ENCODE measurements at places on chromosomes 1 and 21.

- DNase-seq = no peak
Measured at GRCh38 chr1:208101661-208102431, 142.3 kb downstream of the PLXNA2 start.

- DNase-seq = peak; percentile 37
Measured at GRCh38 chr1:230186003-230186863, 119.2 kb downstream of the GALNT2 start.

DNA sequence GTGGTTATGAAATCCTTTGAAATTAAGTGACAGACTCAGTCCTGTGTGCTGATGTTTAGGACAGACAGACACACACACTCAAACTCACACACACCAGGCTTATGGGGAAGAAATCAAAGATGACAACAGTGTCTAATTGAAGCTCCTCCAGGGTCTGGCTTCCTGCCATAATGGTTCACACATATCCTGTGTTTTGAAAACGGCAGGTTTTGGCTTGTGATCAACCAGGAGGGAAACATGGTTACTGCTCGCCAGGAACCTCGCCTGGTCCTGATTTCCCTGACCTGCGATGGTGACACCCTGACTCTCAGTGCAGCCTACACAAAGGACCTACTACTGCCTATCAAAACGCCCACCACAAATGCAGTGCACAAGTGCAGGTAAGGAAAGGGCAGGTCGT is 4.6 kb downstream of the MTARC1 start:
- DNase-seq = no peak

DNA sequence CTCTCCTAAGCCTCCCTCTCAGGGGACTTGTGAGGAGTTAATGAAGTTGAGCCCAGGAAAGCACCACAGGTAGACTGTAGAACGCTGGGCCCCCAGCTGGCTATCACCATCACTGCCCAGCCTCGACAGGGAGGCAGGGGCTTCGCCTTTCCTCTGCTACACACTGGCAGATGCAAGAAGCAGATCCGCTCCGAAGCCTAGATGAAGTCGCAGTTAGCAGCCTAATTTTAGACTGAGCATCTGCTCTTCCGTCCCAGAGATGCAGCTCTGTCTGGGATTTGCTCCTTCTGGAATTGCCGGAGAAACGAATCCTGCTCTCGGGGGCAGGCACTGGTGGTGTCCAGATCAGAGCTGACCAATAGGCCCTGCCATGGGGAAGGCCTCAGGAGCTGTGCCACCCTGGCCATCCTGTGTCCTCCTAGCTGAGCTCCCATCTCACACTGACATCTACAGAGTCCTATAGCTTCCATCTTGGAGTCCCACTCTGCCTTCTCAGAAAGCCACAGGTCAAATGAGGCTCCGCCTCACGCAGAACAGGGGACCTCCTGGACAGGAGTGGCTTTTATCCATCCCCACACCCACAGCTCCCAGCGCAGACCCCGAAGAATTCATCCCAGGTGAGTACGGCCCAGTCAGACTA is 186.8 kb upstream of the EDN2 start:
- no peak for DNase-seq

DNA sequence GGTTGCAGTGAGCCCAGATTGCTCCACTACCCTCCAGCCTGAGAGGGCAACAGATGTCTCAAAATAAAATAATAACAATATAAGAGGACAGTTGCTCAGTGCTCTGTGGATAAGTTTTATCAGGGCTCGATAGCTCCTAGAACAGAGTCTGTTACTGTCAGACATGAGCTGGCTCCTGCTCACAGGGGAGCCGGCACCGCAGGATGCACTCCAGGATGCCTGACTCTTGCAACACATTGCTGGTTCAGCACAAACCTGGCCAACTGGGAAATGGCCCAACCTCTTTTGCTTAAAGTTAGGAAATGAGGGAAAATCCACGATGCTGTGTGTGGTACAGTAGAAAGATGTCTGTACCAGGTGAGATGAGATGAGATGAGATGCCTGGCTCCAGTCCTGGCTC is 5.8 kb upstream of the CTSE start:
- no peak for DNase-seq

- peak; percentile 95 for DNase-seq
Measured at GRCh38 chr1:206612129-206612876, at the start of gene EIF2D. Gene EIF2D (minus strand): TSS chr1:206612465. CDS start chr1:206612342, 123 bp downstream.

- no peak for DNase-seq
Measured at GRCh38 chr1:7886405-7886745, 33.5 kb upstream of the UTS2 start.

DNA sequence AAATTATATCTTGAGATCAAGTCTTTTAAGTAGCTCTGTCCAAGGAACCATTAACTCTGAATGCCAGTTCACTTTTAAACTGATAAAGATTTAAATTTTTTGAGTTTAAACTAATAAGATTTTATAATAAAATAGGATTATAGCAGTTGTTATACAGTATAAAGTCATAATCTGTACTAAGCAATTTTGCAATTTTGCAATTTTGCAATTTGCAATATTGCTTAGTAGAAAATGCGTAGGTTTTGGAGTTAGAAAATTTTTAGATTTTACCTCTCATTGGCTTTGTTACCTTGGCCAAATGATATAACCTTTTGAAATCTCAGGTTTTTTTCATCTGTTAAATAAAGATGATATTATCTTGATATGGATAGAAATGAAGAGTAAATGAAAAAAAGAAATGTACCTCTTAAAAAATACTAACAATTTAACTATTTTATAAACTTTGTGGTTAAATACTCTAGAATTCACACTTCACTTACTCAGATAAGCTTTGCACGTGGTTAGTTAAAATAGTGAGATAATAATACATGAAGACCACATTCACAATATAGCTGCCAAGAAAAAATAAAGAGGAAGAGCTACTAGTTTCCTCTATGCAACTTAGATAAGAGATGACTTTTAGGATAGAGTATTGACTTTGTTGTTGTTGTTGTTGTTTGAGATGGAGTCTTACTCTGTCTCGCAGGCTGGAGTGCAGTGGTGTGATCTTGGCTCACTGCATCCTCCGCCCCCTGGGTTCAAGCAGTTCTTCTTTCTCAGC is 13.9 kb downstream of the CCDC18 start:
- DNase-seq = no peak

- DNase-seq = no peak
Measured at GRCh38 chr1:54956726-54957125, 23.7 kb upstream of the TMEM61 start.

DNA sequence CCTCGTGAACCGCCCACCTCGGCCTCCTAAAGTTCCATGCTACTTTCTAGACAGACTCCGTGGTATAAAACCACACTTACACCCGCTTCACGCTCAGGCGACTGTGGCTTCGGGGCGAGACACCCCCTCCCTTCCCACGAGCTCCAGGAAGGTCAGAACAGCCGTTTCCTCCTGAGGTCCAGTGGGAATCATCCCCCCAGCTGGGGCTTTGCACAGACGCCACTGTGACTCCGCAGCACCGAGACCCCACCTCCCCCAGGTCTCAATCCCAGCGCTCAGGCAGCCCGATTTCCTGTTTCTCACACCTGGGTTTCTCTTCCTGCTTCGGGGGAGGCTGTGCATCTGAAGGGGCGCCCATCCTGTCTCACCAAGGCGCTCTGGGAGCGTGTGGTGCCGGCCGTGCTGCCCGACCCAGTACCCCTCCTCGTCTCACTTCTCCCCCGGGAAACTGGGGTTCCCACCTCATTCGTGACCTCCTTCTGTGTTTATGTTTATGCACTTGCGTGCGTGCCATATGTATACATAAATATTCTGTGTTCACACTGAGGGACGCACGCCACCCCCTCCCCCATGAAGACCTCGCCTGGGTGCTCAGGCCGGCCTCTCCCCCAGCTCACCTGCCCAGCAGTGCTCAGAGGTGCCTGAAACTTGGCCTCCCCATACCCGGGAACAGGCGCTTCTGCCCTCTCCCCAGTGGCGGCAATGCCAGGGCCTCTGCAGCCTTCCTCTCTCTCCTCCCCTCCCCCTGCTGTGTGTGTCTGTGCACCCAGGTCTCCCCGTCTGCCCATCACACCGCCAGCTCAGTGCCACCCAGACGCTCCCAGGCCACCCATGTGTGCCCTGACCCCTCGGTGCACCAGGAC is 14.6 kb downstream of the SLC35E2B start:
- DNase-seq = peak; percentile 41

DNA sequence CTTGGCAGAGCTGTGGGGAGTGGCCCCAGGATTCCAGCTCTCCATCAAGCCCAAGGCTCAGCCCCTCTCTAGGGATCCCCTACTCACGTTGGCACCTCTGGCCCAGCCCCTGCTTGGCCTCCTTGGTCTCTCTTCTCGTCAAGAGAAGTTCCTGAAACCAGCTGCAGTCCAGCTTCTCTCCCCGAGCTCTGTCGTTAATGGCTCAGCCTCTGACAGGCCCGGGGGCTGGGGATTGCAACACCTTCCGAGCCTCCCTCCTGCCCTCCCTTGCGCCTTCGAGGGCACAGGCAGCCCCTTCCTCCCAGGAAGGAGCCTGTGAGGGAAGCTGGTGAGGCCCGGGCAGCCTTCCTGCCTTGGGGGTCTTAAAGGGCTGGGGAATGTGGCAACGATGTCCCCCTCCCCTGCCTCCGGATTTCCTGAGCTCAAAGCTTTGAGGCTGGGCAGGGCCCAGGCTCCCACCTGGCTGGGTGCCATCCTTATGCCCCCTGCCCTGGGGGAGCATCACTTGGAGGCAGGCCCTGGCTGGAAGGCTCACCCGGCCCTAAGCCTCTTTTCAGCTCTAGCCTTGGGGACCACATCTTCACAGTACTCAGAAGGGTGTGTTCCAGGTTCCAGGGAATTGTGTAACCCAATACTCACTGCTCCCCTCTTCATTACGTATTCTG is at the start of gene CSF3R:
CSF3R (minus strand) TSS at position 190 of the 665 bp plus-strand sequence. CDS start 3,417 bp downstream, outside the sequence.
- no peak for DNase-seq

DNA sequence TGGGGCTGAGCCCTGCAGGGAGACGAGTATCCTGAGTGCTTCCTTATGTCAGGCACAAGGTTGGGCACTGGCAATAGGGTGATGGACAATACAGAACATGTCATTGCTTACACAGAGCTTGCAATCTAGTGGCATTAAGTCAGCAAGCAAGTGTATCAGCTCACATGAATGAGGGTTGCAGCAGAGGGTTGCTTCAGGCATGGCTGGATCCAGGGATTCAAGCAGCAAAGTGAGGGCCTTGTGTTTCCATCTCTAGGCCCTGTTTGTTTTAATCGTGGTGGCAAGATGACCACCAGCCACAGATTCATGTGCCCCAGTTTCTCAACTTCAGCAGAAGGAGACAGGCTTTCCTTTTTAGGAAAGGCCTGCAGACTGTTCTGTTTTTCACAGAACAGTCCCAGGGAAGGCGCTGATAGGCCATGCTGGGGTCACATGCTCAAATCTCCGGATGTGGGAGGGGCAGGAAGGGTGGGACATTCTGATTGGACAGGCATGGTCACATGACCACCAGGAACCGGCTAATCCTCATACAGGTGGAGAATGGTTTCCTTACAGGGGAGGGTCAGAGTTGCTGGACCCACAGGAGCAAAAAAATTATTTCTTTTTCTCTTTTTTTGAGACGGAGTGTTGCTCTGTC is 14.4 kb downstream of the PLOD1 start:
- DNase-seq = peak; percentile 19

DNA sequence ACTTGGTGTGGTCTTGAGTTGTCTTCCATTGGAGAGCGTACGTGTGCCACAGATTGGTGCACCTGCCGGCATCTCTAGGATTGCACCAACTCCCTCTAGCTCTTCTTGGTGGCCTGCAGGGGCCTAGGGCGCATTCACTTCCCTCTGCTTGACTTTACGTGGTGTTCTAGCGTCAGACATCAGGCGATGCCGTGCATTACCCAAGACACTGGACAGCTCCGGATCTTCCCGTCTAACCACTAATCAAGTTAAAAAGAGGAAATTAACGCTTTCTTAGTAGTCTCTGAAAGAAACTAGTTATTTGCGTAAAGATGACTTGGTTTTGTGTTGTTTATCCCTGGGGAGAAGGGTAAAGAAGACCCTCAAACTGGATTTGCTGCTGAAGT is 510 bp upstream of the IL10RB start:
- DNase-seq = peak; percentile 23

DNA sequence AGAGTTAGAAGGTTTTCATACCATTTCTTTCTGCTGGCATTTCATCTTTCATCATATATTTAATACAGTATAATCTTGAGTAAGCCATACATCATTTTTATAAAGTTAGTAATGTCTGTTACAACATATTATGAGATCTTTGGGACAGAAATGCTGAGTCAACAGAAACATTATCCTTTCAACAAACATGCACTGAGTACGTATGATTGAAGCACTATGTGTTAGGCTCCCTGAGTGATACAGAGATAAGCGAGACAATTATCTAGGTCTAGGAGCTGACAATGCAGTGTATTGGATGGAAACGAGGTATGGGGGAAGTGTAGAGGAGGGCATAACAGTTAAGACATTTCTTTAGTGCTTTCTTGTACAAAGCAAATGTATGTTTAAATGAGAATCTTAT is 19.7 kb upstream of the GPR52 start:
- DNase-seq = no peak

GRCh38 chr1:236168716-236169429 is 26.5 kb downstream of the GPR137B start:
- peak; percentile 41 for DNase-seq

DNA sequence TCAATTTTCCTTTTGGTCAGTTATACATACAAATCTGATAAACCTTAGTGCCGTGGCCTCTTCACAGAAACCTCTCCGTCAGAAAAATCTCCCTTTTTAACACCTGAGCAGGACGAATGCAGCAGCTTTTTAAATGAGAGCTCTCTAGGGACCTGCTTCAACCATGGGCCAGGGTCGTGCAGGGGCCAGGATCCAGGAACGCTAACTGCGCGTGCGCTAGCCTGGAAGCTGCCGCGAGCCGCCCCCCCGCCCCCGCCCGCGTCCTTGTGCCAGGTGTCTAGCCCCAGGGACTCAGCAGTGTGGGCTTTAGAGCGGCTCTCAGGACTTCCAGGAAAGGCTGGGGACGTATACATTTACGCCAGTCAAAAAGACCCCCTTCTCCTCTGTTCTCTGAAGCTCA is 136.8 kb upstream of the FMN2 start:
- DNase-seq = no peak

GRCh38 chr21:42041246-42041645 is 29.9 kb upstream of the UMODL1 start:
- DNase-seq = no peak

DNA sequence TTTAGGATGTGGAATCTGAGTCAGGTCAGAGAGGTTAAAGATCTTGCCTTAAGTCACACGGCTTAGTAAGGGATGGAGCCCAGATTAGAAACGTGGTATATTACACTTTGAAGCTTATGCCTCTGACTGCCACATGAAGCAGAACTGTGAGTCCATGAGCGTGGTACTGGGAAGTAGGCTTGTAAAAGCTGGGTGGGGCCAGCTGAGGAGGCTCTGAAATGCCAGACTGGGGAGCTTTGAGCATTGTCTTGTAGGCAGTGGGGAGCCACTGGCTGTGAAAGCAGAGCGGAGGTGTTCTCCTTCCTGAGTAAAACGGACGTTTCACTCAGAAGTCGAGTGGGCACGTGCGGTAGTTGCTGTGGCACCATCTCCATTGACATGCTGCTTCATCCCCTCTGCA is 72.6 kb upstream of the USP24 start:
- no peak for DNase-seq

DNA sequence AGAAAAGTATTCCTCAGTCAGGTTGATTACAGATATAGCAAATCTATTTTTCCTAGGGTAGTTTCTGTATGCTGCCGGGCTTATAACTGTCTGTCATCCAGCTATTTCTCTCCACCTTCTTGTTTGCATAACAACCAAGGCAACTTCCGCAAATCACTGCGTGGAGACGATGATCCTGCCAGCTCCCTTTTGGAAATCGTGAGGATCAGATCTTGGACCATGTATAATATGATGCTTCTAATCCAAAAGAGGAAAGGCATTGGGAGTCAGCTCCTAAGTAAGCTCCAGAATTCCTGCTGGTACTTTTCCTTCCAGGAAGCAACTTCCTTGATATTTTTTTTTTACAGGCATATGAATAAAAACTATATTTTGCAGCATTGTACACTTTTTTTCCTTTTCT is 445 bp upstream of the RGS4 start:
- DNase-seq = no peak

- no peak for DNase-seq
Measured at GRCh38 chr1:11301601-11302000, 28.6 kb downstream of the UBIAD1 start.
